ENCODE measurements at places on chromosomes 1 and 21. TPM values are rescaled to one million over a fixed set of nuclear protein-coding genes. Genes with fewer than 3 reads are reported as not detected.
A peak's percentile ranks its signal among the peaks of the same experiment; 100 is the strongest.

GRCh38 chr1:116373431-116374352 lies 648 bp downstream of the ATP1A1 start:
- H3K4me3 ChIP-seq, result peak overlapping the region; percentile 97
- H3K27me3 ChIP-seq, result peaks cover 10% of the 10 kb centered on the region
- peaks cover 7% of the 10 kb centered on the region for H3K36me3 ChIP-seq
- H3K4me1 ChIP-seq, result peaks cover 40% of the 10 kb centered on the region

DNA sequence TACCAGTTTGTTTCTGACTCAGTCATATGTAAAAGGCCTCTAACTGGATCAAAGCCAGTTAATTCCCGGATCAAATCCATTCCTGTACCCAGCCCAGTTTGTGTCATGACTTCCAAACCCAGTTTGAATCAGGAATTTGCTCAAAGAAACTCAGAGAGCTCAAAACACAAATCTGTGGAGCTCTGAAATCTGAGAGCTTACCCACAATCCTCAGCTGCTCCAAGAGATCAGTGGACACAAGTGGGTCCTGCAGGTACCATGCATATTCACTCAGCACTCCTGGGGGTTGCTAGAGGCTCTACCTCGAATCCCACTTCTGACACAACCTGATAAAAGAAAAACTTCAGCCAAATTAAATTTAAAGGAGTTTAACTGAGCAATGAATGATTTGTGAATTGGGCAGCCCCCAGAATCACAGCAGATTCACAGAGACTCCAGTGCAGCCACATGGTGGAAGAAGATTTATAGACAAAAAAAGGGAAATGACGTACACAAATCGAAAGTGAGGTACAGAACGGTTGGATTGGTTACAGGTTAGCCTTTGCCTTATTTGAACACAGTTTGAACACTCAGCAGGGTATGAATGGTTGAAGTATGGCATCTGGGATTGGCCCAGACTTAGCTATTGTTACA lies 11.9 kb upstream of the MRPL55 start:
- no peaks in the 10 kb centered on the region for H3K36me3 ChIP-seq
- H3K4me3 ChIP-seq, result no peak overlapping the region
- H3K27ac ChIP-seq, result no peak overlapping the region
- no peak for DNase-seq
- no peaks in the 10 kb centered on the region for H3K4me1 ChIP-seq

- no peak overlapping the region for H3K27ac ChIP-seq
- H3K27me3 ChIP-seq, result no peaks in the 10 kb centered on the region
- no peak overlapping the region for H3K4me3 ChIP-seq
- peaks cover 20% of the 10 kb centered on the region for H3K36me3 ChIP-seq
Measured at GRCh38 chr1:12327566-12327965, 97.7 kb downstream of the VPS13D start.

DNA sequence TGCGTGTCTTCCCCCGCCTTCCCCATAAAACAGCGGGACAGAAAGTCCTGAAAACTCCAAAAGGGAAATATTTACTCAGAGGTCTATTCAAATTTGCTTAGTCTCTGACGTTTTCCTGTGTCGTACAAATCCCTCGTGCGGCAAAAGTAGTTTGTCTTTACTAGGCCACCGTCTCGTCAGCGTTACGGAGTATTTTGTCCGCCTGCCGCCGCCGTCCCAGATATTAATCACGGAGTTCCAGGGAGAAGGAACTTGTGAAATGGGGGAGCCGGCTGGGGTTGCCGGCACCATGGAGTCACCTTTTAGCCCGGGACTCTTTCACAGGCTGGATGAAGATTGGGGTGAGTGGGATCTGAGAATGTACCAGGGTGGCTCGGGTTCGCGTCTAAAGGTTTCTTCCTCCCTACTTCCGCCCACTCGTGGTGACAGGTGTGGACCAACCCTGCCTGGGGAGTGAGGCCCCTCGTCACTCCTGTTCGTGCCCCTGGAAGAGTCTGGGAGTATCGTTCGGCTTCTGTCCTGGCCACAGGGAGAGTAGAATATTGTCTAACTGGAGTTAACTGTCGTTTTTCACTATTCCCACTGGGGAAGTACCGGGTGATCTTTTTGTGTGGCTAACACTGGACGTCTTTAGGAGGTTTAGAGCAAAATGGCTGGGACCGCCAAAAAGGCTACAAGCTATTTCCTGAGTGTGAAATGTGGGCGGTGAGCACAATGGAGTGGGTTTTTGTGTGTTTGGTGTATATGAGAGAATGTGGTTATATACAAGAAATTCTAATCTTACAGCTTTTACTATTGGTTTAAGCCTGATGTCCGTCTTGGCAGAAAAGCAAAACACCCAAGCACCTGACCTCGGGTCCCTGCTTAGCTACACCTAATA lies at the start of gene ATF6:
ATF6 (plus strand) TSS at position 219 of the 880 bp plus-strand sequence; CDS start at position 260, 41 bp downstream.
- peak within 1 kb of the TSS; percentile 99 for H3K4me3 ChIP-seq
- H3K27me3 ChIP-seq, result peaks cover 2% of the 10 kb centered on the region
- H3K36me3 ChIP-seq, result no peaks in the 10 kb centered on the region
- peak within 1 kb of the TSS; percentile 97 for H3K27ac ChIP-seq
- DNase-seq, result peak; percentile 76

GRCh38 chr1:118113261-118113660 lies 71.8 kb downstream of the SPAG17 start:
- peaks cover 11% of the 10 kb centered on the region for H3K4me1 ChIP-seq
- DNase-seq, result no peak
- no peak overlapping the region for H3K4me3 ChIP-seq
- H3K27ac ChIP-seq, result no peak overlapping the region
- no peaks in the 10 kb centered on the region for H3K27me3 ChIP-seq

DNA sequence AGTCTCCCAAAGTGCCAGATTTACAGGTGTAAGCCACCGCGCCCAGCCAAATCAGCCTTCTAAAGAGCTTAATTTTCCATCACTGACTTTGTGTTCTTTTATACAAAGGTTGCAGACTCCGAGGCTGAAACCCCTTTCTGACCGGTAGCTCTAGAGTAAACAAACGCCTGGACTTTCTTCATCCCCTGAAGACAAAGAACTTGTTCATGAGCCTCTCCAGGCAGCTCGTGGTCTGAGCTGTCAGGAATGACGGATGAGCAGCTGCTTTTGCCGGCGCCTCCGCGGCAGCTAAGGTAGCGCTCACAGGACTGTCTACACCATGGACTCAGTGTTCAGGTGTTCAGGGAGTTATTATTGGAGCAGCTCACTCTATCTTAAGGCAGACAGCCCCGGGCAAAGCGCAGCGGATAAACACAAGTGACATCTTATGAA lies 128.5 kb upstream of the ERRFI1 start:
- no peaks in the 10 kb centered on the region for H3K36me3 ChIP-seq
- peaks cover 4% of the 10 kb centered on the region for H3K27me3 ChIP-seq
- H3K4me1 ChIP-seq, result peaks cover 3% of the 10 kb centered on the region
- H3K4me3 ChIP-seq, result no peak overlapping the region
- no peak overlapping the region for H3K27ac ChIP-seq

- H3K27me3 ChIP-seq, result peaks cover 6% of the 10 kb centered on the region
- H3K27ac ChIP-seq, result no peak overlapping the region
- H3K36me3 ChIP-seq, result peaks cover 50% of the 10 kb centered on the region
- no peak overlapping the region for H3K4me3 ChIP-seq
- no peaks in the 10 kb centered on the region for H3K4me1 ChIP-seq
- DNase-seq, result peak; percentile 55
Measured at GRCh38 chr1:42747125-42747524, 7.1 kb upstream of the CLDN19 start.

DNA sequence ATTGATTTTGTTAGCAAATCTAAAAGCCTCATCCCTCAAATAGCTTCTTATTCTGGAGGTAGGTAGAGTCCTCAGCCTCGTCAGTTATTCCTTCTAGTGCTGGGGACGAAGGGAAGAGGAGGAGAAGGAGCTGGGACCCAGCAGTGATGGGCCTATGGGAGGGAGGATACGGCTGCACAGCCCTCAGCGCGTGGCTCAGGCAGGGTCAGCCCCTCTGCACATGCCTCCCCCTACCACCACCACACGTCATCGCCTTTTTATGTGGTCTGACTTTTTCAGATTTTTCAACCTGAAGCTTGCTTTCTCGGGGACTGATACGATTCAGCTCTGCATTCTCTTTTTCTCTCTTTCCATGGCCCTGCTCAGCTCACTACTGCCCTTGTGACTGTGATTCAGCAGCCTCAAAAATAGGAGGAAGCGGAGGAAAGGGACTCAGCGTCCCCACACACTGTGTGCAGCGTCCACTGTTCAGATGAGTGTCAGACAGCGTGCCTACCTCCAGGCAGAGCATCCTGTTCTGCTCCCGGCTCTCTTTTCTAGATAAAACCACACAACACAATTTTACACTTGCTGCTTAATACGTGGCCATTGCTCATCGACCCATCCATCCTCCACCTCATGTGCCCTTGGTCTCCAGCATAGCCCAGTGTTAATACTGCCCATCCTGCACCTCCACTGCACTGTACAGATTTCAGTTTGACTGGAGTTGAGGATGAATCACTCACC lies 827 bp downstream of the OR2B11 start:
- peaks cover 59% of the 10 kb centered on the region for H3K4me1 ChIP-seq
- peaks cover 4% of the 10 kb centered on the region for H3K27me3 ChIP-seq
- H3K27ac ChIP-seq, result no peak overlapping the region
- H3K36me3 ChIP-seq, result no peaks in the 10 kb centered on the region
- no peak for DNase-seq

- no peaks in the 10 kb centered on the region for H3K4me1 ChIP-seq
- H3K27me3 ChIP-seq, result peaks cover 14% of the 10 kb centered on the region
- H3K36me3 ChIP-seq, result peaks cover 9% of the 10 kb centered on the region
- no peak for DNase-seq
Measured at GRCh38 chr1:2810281-2810680, 8.8 kb upstream of the TTC34 start.

DNA sequence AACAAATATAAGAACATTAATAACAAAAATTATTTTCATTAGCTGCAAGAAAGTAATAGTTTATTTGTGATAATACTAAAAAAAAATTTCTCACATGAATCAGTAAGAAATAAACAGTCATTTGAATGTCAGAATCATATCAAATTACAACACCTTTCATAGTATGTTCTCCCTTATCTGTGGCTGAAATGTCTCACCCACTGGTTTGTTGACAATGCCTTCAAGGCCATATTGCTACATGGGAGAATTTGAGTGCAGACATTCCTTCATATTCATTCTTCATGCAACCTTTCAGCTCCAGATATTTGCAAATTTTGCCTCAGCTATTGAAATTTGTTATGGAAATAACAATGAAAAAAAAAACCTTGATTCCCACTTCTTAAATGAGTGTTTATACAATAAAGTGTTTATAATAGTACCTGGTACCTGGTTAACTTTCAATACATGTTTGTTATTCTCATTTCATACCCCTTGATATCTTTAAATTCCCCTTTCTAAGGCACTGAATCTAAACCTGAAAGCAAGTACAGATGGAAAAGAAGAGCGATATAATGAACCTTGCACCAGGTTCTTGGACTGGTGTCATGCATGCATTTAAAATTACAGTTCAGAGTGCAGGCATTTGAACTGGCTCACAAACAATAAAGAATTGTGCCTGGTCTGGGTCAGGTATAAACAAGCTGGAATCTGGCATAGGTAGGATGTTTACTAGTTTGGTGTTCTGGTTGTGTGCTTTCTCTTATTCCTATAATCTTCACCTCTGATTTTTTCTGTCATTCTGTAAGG lies 242.2 kb upstream of the ADGRL2 start:
- H3K27me3 ChIP-seq, result no peaks in the 10 kb centered on the region
- no peak overlapping the region for H3K4me3 ChIP-seq
- H3K27ac ChIP-seq, result no peak overlapping the region

GRCh38 chr1:115647507-115647906 lies 5.7 kb downstream of the VANGL1 start:
- peaks cover 7% of the 10 kb centered on the region for H3K36me3 ChIP-seq
- DNase-seq, result no peak
- no peak overlapping the region for H3K4me3 ChIP-seq
- peaks cover 10% of the 10 kb centered on the region for H3K4me1 ChIP-seq

GRCh38 chr1:81590171-81590570 lies 210.6 kb upstream of the ADGRL2 start:
- H3K27ac ChIP-seq, result no peak overlapping the region
- H3K36me3 ChIP-seq, result no peaks in the 10 kb centered on the region
- no peaks in the 10 kb centered on the region for H3K4me1 ChIP-seq
- DNase-seq, result no peak

GRCh38 chr21:26834181-26834905 lies 10.9 kb downstream of the ADAMTS1 start:
- peaks cover 4% of the 10 kb centered on the region for H3K27me3 ChIP-seq
- H3K4me1 ChIP-seq, result peaks cover 6% of the 10 kb centered on the region
- no peak overlapping the region for H3K4me3 ChIP-seq
- no peak overlapping the region for H3K27ac ChIP-seq
- H3K36me3 ChIP-seq, result peaks cover 26% of the 10 kb centered on the region

- peaks cover 36% of the 10 kb centered on the region for H3K4me1 ChIP-seq
- no peak overlapping the region for H3K4me3 ChIP-seq
- no peak overlapping the region for H3K27ac ChIP-seq
- peaks cover 1% of the 10 kb centered on the region for H3K27me3 ChIP-seq
- no peak for DNase-seq
- H3K36me3 ChIP-seq, result no peaks in the 10 kb centered on the region
Measured at GRCh38 chr1:101137144-101138126, 99.4 kb upstream of the S1PR1 start.

DNA sequence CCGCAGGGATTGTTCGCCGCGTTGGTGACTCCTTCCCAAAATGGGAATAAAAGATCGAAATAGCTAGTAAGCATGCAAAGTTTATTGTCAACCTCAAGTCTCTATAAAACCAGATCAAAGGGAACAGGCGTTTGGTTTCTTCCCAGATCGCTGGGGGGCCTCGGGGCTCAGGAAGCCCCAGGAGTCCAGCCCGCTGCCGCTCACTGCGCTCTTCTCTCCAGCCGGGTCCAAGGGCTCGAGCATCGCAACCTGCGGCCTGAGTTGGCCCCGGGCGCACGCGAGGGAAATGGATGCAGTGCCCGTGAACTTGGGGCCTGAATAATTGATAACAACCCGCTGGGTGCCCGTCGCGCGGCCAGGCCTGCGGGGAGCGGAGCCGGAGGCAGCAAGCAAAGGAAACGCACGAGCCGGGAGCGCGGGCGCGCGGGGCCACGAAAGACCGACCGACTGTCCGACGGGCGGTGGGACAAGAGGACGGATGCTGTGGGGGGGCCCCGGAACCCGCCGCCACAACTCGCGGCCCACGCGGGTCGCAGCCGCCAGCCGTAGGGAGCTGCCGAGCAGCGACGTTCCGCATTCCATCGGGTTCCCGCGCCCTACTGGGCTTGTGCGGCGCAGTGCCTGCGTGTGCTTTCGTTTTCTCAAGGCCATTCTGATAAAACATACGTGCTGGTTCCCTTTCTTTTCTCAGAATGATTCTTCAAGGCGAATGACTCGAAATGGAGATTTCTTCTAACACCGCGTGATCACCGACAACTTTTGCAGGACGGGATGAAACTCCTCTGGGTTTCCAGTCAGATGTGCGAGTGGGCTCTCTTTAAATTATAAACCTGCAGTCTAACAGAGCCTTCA lies 14.0 kb upstream of the ALX3 start:
- peak overlapping the region; percentile 81 for H3K4me3 ChIP-seq
- peak overlapping the region; percentile 76 for H3K27ac ChIP-seq
- no peak for DNase-seq
- peaks cover 24% of the 10 kb centered on the region for H3K27me3 ChIP-seq
- H3K4me1 ChIP-seq, result peaks cover 45% of the 10 kb centered on the region
- no peaks in the 10 kb centered on the region for H3K36me3 ChIP-seq

- no peak overlapping the region for H3K27ac ChIP-seq
- no peak overlapping the region for H3K4me3 ChIP-seq
- H3K36me3 ChIP-seq, result peaks cover 19% of the 10 kb centered on the region
- no peak for DNase-seq
Measured at GRCh38 chr1:245054105-245054504, 100.7 kb upstream of the KIF26B start.

ARHGEF10L gene
- 3.1 TPM for total RNA-seq

INSRR gene
- not detected for total RNA-seq

THEM5 gene
- not detected for total RNA-seq

GUK1 gene
- total RNA-seq, result 280 TPM

CLCNKA gene
- not detected for total RNA-seq

LRRC38 gene
- total RNA-seq, result not detected

SEMA4A gene
- total RNA-seq, result 2.2 TPM

GLIS1 gene
- total RNA-seq, result not detected

FNDC5 gene
- 5.5 TPM for total RNA-seq
